Umbilical cord (tissue), 2 donors: ENCODE measurements at places on chromosomes 6 and 20. TPM values are rescaled to one million over a fixed set of nuclear protein-coding genes. Genes with fewer than 3 reads are reported as not detected.

- DNase-seq = no peak
Observed at GRCh38 chr6:133040094-133040802, 200.9 kb upstream of the EYA4 start.

BMP2 gene
- total RNA-seq = 8.2 TPM

PDE7B gene
- 22.9 TPM for total RNA-seq

- DNase-seq = no peak
Observed at GRCh38 chr6:127857051-127857637, 43.7 kb downstream of the THEMIS start.

DNA sequence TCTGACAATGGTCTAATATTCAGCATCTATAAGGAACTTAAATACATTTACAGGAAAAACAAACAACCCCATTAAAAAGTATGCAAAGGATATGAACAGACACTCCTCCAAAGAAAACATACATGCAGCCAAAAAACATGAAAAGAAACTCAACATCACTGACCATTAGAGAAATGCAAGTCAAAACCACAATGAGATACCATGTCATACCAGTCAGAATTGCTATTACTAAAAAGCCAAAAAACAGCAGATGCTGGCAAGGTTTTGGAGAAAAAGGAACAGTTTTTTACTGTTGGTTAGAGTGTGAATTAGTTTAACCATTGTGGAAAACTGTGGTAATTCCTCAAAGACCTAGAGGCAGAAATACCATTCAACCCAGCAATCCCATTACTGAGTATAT lies 339.0 kb upstream of the ADGRB3 start:
- no peak for DNase-seq

GRCh38 chr20:844473-845225 lies 11.1 kb downstream of the FAM110A start:
- DNase-seq = peak; percentile 95

TAP1 gene
- total RNA-seq = 25.0 TPM

DNA sequence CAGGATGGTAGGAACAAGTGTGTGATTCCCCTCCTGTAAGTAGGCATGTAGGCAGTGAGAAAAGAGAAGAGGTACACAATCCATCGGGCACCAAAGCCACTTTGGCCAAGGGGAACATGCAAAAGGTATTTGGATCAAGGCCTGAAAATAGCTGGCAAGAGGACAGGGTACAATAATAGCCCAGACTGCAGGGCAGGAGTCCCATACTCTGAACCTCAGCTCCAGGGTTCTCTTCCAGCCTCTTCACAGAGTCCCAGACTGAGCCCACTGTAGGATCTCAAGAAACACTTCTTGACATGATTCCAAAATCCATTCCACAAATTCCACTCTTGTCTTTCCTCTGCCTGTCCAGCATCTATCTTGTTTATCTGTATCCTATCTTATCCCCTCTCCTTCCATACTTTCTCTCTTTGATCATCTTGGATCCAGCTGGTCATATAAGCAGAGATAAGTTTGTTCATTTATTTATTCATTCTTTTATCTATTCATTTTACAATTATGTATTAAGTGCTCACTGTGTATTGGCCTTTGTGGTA lies 19.7 kb downstream of the ACSS2 start:
- peak; percentile 72 for DNase-seq

DNA sequence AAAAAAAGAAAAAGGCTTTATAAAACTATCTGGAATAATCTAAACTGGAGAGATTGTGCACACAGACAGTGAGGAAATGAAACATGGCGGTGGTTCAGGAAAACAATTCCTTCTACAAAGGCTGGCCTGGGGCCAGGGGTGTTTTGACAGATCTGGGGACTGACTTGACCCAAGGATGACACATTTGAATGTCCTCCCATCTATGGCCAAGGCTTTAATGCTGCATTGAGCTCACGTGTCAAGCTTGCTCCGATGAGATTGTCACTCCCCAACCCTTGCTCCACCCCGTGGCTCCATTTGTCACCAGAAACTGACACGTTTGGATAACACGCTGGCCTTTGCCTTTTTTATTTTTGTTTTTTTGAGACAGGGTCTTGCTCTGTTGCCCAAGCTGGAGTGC lies 156.1 kb downstream of the ZFP64 start:
- no peak for DNase-seq

DNA sequence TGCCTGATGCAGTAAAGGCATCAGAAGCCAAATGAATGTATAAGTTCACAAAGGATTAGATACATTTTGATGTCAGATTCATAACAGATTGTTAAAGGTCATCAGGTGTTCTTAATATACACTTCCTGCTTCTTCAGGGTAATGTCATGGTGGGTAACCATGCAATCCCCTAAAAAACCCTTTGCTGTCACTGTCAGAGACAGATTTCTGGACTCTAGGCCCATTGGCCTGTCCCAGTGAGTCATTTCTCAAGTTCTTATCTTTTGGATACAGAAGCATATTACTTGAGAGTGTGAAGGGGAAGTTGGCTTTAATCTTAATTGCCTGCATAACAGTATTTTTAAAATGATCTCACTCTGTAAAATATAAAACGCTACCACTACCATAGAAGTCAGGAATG lies 895.6 kb upstream of the MAP3K7 start:
- no peak for DNase-seq

NFATC2 gene
- total RNA-seq = 14.7 TPM

DNA sequence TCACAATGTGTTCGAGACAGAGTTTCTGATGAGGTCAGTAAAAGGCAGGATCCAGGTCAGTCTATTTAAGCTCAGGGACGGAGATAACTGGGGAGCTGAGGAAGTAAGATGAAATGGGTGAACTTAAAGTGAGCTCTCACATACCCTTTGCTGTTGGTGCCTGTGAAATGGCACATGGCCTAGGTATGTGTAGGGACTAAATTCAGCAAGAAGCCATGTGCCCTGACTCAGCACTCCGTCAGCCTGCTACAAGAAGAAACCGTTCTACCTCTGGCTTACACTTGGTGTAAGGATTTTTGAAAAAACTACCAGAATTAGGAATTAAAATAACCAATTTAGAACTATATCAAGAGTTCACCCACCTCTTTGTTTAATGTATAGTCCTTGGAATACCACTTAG lies 41.1 kb upstream of the TRDN start:
- no peak for DNase-seq

SEL1L2 gene
- 13.7 TPM for total RNA-seq

DNA sequence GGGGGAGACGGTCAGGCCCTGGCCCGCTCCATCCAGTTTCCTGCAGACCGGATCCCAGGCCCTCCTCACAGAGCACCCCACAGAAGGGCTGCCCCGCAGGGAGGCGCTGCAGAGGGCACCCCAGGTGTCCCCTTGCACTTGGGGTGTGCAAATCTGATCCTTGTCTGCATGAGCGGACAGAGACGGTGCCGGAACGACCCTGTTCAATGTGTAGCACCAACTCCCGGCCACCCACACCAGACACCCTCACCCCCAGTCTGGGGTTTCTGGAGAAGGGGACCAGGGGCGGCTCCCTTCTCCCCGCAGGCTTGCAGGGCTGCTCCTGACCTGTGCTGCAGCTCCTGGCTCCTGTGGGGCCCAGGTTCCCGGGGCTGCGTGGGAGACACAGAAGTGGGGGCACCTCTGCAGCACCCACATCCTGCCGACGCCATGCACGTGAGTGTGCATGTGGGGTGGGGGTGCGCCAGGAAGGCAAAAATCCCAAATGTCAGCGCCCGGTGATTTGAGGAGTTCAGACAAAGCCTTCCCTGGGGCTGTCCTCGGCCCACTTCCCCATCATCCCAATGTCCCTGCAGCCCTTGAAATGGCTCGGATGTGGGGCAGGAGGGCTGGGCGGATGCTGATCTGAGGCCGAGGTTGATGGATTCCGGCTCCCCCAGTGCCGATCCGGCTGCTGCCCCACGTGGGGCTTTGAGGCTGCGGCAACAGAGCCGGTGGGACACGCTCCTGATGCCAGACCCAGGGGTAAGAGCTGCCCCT lies 85.3 kb upstream of the BHLHE23 start:
- no peak for DNase-seq

DNA sequence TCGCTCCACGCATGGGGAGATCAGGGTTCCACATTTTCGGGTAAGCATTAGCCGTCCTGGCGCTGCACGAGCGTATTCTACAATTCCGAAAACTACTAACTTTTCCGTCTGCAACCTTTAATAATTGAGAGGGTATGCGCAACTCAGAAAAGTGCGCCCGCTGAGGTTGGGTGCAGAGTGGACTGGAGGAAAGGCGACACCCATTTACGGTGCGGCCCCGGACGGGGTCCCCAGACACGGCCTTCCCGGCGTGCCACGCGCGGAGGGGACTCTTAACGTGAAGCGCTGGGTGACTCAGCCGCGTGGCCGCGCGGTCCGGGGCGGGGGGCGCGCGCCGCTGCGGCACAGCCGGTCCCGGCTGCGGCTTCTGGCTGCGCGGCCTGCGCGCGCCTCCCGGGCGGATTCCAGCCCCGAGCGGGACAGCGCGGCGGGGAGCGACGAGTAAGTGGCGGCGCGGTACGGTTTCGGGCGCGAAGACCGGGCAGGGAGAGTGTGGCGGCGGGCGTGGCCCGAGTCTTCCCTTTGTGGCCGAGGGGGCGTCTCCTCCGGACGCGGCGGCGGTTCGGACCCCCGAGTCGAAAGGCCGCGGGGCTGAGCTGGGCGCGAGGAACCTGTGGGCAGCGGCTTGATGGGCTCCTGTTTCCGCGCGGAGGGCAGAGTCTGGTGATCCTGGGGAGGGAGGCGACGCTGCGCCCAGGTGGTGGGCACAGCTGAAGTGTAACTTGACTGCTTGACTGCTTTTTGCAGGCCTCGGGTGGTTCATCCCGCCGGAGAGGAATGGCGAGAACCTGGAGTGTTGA lies at the start of the genes KCTD20 and PXT1:
Gene KCTD20 (plus strand): TSS at position 330 of the 800 bp plus-strand sequence. CDS start 27,098 bp downstream, outside the sequence.
Gene PXT1 (minus strand): TSS at position 184 of the 800 bp plus-strand sequence. CDS start 16,772 bp downstream, outside the sequence.
- peak; percentile 92 for DNase-seq

PDYN gene
- total RNA-seq = 1.4 TPM

OR2H2 gene
- total RNA-seq = 0.48 TPM

SLC35B2 gene
- total RNA-seq = 33.7 TPM

- DNase-seq = no peak
Observed at GRCh38 chr20:25287631-25288290, 39.9 kb downstream of the PYGB start.

- DNase-seq = peak; percentile 66
Observed at GRCh38 chr6:34391786-34392496, 528 bp downstream of the NUDT3 start.

GSTA1 gene
- total RNA-seq = not detected

DNA sequence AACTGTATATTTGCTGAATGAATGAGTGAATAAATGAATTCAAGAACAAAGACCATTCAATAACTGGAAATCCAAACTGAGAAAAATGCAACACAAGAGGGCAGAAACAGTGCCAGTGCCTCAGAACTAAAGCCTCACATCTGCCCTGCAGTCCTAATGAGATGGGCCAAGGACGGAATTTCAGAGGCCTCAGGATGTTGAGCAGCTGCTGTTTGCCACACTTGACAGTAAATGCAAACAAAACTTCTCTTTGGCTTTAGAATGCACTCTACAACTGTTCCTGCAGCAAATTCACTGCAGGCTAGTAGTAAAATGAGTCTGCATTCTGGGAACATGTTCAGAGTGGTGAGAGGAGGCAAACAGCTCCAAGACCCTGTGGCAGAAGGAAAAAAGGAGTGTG lies 177.6 kb upstream of the LRFN2 start:
- no peak for DNase-seq

DNA sequence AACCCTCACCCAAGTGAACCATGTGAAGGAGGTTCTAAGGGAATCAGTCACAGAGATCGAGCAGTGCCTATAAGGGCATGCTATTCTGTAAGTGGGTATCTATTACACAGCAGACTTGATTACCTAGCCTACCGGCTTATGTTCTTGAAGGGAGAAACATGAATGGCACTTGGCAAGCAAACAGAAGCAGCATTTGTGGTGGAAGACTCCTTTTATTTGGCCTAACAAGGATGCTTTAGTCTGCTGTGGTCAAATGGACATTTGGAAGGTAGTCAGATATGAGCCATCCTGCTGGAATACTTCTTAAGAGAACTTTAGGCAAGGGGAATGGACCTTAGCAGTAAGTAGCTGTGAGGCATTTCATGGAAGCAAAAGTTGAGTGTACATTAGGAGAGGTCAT lies 126.3 kb downstream of the COL12A1 start:
- DNase-seq = no peak

SERAC1 gene
- 11.3 TPM for total RNA-seq

DNA sequence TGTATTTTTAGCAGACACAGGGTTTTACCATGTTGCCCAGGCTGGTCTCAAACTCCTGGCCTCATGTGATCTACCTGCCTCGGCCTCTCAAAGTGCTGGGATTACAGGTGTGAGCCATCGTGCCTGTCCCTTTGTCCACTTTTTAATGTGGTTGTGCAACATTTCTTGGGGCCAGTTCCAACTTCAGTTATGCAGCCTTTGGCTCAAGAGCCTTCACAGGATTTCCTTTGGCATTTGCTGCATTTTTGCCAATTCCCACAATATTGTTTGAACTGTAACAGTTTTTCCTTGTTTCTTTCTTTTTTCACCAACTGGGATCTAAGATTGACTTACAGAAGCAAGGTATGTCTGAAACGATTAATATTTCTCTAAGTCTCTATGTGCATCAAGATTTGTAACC lies 63.6 kb downstream of the EDN1 start:
- DNase-seq = no peak

- DNase-seq = no peak
Observed at GRCh38 chr20:15654208-15654649, 919.0 kb downstream of the KIF16B start.

DNA sequence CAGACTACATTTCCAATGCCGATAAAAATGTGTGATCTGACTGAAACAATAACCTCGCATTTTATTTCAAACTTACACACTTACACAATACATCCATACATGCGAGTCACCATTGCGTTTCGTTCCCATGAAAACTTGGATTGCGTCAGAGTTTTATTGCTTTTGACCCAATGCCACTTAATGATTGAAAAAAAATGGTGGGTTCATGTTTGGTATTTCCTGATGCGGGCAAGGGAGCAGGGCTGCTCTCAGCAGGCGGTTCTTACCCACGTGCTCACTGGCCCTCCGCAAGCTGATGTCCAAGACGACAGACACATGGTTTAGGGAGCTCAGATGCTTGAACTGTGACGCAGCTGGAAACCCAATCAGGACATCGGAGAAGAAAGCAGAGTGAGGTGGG lies 281.0 kb upstream of the SULF2 start:
- DNase-seq = peak; percentile 25

ADAM33 gene
- total RNA-seq = 71.3 TPM

- DNase-seq = no peak
Observed at GRCh38 chr6:44681761-44682160, 294.3 kb downstream of the CDC5L start.

GRCh38 chr6:152957796-152958195 lies 25.0 kb downstream of the FBXO5 start:
- DNase-seq = no peak
